ENCODE measurements at places on chromosomes 5 and 9.

GRCh38 chr9:15249981-15250380 lies 57.0 kb downstream of the TTC39B start:
- no peak for DNase-seq

GRCh38 chr9:2229109-2229721 lies 214.1 kb downstream of the SMARCA2 start:
- no peak for DNase-seq

DNA sequence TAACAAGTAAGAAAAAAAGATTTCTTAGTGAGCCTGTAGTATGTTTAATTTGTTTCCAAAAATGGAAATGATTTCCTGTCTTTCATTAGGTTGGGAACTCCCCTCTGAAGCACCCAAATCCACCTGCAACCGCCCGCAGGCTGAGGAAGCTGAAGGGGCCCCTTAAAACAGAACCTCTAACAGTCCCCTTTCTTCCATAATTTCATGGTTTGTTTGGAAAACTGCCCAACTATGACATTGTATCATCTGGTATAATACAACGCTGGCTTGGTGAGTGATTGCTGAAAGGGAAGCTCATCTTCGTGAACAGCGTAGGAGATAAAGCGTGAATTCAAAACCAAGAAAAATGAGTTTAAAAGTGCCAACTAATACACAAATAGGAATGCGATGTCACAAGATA lies 215.5 kb downstream of the FSTL4 start:
- DNase-seq: no peak

DNA sequence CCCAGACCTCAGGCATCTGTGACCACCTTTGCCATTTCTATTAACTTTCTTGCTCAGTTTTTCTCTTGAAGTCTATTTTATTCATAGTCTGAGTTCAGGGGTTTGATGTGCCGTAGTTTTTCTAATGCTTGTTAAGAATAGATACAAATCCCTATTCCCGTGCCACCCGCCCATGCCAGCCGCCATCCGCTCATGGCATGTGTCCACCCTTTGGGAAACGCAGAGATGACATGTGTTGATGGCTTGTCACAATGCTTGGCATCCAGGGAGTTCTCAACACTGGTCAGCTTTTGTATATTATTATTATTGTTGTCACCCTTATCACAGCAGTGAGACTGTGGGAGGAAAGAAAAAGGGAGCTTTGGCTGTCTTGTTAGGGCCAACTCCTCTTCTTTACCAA lies 17.3 kb upstream of the ANGPTL2 start:
- DNase-seq: no peak

GRCh38 chr9:93903886-93904648 lies 51.1 kb downstream of the BARX1 start:
- DNase-seq: no peak

DNA sequence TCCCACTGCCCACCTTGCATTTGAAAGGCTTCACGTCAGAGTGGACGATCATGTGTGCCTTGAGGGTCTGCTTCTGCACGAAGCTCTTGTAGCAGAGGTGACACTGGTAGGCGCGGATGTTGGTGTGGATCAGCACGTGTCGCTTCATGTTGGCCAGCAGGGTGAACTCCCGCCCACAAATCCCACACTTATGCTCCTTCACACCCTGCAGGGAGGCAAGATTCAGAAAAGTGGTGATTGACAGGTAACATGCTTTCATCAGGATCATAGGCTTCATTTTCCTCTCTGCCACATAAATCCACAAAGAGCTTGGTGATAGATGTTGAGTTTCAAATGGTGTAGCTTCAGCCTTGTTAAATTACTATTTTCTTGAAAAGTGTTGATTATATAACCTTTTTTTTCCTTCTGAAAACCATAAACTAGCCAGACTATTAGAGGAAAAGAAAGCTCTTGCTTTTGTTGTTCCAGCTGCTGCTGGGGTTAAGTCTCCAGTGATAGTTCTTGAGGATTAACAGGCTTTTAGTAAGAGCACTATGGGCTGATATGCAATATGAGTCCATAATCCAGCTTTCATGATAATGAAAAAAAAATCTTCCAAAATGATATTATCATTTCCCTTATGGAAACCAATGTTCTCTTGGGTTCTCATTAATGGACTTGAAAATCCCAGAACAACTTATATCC lies 50.7 kb downstream of the ZNF366 start:
- no peak for DNase-seq

DNA sequence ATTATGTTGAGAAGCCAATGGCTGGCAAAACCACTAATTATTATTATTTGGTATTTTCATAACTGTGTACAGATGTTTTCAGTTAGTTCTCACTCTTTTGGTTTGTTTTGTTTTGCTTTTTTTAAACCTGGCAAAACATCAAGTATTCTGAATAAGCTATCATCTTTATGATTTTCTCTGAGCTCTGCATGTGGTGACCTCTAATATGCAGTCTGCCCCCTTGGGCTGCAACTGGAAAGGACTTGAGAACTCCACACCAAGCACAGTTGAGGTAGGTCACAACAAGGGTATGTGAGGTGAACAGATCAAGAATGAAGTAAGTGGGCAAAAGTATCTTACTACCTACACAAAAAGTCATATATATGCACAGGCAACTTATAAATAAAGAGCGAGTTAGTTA lies 202.2 kb downstream of the NFIB start:
- no peak for DNase-seq

DNA sequence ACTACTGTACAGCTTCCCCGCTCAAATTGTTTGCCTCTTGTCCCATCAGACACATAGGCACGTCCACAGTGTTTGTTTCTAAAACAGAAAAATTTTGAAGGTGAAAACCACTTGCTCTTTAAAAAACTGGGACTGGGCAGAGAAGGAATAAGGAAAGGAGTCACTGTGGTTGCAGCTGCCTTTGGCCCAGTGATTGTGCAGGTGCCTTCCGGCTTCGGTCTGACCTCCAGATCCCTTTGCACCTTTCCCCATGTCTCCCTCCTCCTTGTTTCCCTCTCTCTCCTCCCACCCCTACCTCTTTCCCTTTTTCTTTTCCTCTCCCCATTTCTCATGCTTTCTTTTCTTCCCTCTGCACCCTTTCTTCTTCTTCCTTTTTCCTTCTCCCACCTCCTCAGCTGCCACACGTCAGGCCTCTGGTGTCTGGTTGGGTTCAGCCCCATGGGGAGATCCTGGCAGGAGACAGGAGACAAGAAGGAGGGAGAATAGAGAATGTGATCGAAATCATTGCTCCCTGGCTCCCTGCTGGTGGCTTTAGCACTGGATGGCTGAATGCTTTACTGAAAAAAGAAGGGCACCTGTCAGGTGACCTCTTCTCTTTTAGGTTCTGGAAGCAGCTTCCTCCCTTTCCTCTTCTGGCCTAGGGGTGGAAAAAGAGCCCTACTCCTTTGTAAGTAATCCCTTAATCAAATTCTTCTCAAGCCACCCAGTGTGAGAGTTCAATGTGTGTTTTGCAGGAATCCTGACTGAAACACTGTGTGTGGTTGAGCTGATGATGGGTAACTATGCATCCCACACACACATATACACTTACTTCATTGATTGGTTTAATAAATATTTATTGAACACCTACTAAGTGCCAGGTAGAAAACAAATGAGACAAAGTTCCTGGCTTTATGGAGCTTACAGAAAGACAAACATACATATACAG lies 267.3 kb downstream of the MAST4 start:
- no peak for DNase-seq

DNA sequence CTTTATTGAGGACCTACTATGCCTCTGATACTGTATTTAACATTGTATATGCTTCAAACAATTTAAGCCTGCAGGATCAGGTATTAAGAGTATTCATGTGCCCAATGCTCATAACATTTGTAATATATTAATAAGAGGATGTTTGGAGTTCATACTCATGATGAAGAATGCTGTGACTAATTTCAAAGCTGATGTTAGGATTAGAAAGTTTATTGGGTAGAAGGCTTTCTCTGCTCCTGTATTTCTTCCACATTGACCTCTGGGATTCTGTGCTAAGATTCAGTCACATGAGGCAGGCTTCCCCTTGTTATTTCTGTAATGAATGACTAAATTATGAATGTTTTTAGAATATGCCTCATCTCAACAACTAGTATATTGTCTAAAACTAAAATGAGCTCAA lies 456.4 kb downstream of the NFIB start:
- DNase-seq: no peak

DNA sequence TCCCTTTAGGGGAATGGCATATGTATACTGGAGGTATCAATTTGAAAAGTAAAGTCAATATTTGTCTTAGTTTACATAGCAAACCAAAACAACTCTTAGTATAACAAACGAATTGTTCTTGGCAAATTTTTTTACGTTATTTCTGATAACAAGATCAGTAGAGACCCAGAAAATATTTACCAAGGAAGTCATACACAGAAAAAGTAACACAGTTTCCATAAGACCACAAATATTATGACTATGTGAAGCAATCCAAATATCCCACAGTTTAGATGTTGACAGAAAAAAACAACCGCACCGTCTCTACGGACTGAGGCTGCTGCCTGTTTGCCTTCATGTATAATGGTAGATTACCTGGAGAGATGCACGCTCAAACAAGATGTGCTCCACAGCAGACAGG lies 46.5 kb upstream of the DAPK1 start:
- no peak for DNase-seq

DNA sequence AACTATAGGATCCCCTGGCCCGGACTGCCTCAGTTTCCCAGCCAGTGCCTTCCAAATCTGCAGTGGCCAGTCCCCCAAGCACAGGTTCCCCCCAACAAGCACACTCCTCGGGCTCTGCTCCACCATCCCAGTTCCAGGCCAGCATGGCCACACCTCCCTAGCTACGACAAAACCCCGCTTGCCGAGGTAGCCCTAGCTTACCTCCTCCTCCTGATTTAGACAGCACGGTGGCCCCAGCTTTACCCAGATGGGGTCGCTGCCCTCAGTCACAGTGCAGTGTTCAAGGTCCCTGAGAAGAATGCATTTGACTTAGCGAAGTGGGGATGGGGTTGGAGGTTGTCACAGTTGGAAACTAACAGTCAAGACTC lies 40.8 kb upstream of the GARNL3 start:
- no peak for DNase-seq

GRCh38 chr9:114804505-114804904 lies 1.3 kb downstream of the TNFSF15 start:
- DNase-seq: no peak

- no peak for DNase-seq
Observed at GRCh38 chr5:38462976-38463633, 93.3 kb downstream of the LIFR start.

- no peak for DNase-seq
Observed at GRCh38 chr9:117286245-117286644, 128.6 kb downstream of the ASTN2 start.

DNA sequence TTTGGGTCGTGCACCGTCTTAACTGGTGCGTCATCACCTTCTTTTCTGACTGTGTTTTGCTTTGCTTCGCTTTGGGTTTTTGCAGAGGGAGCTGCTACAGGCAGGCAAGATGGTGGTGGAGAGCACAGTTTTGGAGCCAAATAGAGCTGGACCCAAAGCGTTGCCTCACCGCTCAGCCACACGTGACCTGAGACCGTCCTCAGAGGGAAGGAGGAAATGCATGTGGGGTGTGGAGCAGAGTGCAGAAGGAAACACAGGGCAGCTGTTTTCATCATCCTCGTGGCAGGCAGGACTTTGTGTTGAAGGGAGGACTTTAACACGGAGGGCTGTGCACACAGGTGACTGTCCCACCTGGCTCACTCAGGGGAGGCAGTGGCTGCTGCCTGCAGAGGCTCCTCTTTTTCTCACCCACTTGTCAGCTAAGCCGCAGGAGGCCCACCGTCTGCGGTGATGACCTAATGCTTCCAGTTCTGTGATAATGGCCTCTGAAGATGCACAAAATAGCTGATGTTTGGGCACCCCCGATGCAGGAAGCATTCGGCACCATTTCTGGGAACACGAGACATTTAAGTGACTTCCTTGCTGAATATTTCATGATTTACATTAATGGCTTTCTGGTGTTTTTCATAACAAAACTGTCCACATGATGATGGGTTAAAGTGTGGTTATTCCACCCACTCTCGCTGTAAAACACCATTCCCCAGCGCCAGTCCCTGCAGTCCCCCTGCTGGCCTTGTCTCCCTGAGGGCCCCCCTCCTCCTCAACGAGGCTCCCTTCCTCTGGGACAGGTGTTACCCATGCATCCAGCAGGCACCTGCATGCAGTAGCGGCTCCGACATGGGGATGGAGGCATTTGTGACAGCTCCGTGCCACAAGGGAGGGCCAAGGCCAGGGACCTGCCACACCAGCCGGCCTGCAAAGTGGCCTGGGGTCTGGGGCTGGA lies 12.4 kb upstream of the UBAC1 start:
- DNase-seq: no peak

GRCh38 chr5:148381906-148382305 lies 1.9 kb upstream of the FBXO38 start:
- DNase-seq: no peak

- DNase-seq: no peak
Observed at GRCh38 chr5:95070866-95071265, 214.0 kb downstream of the MCTP1 start.

DNA sequence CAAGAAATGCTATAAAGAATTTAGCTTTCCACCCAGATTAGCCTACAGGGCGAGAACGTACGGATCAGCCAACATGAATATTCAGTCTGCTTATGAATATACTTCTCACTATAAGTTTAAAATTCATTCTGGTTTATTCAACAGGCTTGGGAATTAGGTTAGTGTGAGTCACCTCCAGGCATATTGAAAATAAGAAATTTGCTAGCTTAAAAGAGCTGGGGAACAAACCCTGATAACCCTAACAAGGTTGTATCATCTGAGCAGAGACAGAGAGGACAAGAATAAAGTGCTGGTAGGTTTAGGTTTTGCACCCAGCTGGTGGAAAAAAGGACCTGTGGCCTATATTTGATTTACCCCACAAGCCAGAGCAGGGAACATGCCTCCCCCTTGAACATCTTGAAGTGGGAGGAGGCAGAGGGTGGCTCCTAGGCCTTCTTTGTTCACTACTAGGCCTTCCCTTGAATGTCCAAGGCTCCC lies 12.3 kb downstream of the FNBP1 start:
- DNase-seq: no peak

DNA sequence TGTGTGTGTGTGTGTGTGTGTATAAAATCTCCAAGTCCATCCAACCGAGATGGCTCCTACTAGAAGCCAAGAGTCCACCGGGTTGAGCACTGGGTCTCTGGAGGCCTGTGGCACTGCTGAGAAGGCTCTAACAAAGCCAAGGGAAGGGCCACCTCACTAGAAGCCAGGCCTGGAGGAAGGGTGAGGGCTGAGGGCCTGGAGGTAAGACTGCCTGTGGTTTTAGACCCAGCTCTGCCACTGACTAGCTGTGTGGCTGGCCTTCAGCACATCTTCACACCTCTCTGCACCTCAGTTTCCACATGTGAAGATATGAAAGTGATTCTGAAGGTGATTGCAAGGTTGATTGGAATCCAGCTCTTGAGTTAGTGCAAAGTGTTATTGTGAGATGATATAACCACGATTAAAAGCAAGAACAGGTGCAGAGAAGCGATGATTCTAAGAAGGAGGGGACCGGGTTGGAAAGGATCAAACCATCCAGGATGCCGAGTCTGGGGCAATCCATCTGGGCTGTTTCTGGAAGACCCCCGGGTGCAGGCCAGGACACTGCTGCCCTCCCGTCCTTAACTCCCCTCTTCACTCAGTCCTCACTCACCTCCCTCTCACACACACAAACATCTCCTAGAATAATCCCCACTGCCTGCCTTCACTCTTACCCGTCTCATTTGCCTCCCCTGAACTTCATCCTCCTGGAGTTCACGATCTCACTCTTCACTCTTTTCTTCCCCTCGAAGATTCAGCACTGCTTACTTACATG lies 2.3 kb downstream of the IL4 start:
- DNase-seq: no peak

GRCh38 chr5:148825716-148826052 lies 727 bp upstream of the ADRB2 start:
- DNase-seq: no peak
